ENCODE measurements at places on chromosomes 5 and 9.

DNA sequence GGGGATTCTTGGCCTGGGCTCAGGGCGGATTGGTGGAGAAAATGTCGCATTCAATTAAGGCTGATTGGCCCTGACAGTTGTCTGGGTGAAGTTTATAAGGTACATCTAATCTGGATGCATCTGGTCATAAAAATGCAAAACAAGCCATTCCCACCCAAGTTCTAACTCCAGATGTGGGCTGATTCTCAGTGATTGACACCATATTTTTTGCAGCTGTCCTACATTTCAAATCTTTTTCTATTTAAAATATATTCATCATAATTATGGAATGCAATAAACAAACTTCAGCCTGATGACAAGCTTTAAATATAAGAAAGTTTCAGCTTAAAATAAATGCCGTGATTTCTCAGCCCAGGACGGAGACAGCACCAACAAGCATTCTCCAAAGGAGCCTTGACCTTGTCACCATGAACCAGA lies 146.4 kb upstream of the SMIM23 start:
- no peak for DNase-seq

DNA sequence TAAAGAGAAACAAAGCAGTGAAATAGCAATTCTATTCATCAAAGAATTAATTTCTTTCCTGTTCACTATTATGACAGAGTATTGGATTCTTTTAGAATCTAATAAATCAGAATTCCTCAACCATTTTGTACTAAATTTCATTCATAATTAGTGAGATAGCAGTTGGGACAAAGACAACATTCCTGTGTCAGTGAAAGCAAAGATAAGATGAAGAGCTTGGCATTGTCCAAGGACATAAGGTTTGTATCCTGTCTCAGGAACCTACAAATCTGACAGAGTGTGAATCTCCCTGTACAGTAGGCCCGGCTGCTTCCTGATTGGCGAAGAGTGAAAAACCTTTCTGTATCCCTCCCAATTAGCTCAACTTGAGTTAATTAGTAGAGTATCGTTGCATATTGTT lies 349.1 kb downstream of the ISL1 start:
- no peak for DNase-seq

GRCh38 chr5:179803651-179804554 lies 2.8 kb downstream of the MGAT4B start:
- peak; percentile 45 for DNase-seq

DNA sequence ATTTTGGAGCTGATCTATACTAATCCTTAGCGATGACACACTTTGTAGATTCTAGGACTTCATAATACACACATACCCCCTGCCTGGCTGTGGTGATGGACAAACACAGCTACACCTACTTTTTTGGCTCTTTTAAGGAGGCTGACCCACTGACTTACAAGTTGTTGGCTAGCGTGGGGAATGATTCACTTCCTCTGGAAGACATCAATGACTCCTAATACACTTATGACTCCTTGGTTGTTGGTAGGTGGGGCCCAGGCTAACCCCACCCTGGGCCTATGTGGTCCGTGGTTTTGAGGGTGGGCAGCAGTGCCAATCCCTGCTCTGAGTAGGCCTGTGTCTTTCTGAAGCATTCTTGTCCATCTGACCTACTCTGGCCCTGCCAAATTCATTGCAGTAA lies 144.4 kb downstream of the SLC12A2 start:
- no peak for DNase-seq

DNA sequence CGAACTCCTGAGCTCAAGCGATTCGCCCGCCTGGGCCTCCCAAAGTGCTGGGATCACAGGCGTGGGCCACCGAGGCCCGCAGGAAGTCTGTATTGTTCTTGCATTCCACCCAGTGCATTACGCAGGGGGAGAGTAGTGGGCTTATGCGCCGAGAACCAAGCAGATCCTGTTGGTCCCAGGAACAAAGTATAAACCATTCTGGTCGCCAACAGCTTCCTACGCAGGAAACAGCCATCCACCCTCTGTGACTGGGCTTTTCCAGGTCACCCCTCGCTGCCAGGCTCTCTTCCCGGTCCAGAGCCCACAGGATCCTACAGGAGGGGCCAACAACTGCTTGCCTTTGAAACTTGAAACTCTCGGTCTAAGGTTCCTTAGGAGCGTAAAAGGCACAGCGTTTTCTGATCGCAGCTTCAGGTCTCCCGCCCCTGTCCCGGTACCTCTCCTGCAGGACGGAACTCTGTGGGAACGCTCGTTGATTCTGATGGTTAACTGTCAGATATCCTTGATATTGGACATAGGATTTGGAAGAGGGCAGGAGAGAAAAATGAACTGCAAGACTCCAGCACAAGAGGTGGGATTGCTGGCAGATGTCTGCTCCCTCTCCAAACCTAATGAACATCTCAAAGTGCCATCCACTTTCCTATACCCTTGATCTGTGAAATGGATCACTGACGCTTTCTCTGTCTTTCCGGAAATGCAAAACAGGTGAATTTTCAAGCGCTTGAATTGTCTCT lies 4.2 kb upstream of the ANXA2R start:
- DNase-seq: no peak

GRCh38 chr9:110030632-110031031 lies 177.3 kb downstream of the C9orf152 start:
- DNase-seq: no peak

DNA sequence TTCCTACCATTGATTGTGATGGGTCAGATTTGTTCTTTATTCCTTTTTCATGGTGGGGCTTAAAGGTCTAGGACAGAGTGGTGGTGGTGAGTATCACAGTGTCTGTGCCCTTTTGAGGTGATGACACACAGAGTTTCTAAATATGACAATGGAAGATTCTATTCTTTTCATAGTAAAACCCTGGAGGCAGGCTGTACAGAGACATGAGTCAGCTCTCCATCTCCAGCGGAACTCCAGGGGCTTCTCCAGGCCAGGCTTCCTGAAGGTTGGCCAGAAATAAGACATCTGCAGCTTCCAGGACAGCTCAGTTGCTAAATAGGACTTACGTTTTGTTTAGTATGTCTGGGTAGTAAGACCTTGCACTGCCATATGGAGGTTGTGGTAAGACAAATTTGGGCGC lies 229.5 kb downstream of the CD180 start:
- no peak for DNase-seq

- DNase-seq: peak; percentile 34
Observed at GRCh38 chr9:97954550-97954989, 16.6 kb upstream of the HEMGN start.

- DNase-seq: no peak
Observed at GRCh38 chr9:104776797-104777196, 12.9 kb downstream of the NIPSNAP3B start.

DNA sequence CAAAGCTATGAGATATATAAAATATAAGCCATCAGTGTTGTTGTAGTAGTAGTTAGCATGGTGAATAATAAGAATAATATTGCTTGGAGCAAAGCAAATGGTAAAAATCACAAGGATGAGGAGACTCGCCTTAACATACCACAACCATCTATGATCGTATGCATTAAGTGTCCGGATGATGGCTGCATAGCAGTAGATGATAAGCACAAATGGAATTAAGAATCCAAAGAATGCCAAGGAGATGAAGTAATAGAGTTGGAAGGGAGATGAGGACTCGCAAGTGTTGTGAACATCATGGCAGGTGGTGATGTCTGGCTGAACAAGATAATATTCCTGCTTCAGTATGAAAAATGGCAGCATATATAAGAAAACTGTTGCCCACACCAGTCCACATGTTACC lies 5.5 kb downstream of the F2RL2 start:
- no peak for DNase-seq

DNA sequence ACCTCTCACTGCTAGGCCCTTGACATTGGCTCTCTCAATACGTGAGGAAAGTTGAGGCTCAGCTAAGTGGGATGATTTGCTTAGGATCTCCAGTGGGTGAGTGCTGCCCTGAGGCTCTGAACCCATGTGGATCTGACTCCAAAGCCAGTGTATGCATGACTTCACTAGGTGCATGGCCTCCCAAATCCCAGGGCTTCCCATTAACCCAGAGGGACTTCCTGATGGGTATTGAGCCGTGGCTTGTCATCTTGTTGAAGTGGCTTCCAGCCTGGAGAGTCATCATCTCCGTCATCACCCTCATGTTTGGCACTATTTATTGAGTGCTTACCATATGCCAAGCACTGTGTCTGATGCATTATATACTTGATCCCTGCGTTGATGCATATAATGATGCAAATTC lies 37.3 kb upstream of the TEX48 start:
- no peak for DNase-seq

DNA sequence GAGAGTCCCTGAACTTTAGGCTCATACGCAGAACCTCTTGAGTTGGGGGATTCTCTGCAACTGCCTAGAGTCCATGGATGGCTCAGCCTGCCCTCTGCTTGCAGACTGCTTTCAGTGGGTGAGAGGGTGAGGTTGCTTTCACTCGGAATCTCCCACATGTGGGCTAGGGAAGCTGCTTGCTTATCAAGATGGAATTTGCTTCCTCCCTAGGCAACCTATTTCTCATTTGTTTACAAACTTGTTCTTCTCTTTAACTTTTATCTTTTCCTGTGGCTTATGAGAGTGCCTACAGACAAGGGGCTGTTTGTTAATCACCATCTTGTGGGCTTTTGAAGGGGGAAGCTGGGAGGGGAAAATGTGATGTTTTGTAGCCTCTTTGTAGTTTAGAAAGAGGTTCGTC lies 10.0 kb downstream of the TLE4 start:
- DNase-seq: no peak

- DNase-seq: no peak
Observed at GRCh38 chr5:25892211-25892610, 1146.2 kb downstream of the CDH9 start.

DNA sequence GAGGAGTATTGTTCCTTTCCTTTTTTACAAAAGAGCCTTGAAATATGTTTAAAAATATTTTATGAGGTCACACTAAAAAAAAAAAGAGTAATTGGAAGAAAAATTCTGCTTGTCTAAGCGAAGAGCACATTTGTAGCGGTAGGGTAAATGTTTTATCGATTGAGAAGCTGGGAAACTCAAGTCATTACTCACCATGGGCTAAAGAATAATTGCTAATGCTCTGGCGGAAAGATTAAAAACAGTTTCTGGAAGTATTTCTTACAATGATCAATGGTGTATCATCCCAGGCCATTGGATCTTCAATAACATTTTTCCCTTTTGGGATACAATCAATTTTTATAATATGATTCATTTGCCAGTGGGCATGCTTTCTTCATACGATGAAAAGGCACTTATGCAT lies 450.0 kb downstream of the RASEF start:
- DNase-seq: no peak

GRCh38 chr5:164481270-164481669 lies 975.9 kb downstream of the MAT2B start:
- no peak for DNase-seq

- DNase-seq: no peak
Observed at GRCh38 chr5:61823065-61823464, 482.9 kb upstream of the KIF2A start.

GRCh38 chr5:59317023-59317773 lies 576.3 kb downstream of the PDE4D start:
- DNase-seq: no peak

- DNase-seq: no peak
Observed at GRCh38 chr5:178899289-178899688, 3.6 kb downstream of the ZFP2 start.

DNA sequence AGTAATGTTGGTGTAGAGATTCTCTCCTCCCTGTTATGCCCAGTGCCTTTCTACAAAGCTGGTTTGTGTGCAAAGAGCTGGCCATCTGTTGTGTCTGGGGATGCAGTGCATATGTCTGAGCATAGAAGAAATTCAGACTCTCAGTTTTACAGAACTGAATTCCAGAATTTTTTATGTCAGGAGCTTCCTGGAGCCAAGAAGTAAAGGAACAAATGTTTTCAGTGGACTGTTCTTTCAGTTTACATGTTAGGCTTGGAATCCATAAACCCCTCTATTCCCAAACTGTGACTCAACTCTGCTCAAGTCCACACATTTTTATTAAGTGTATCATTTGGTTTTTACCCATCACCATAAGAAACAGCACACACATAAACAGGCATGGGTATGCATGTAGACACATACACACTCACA lies 366.0 kb downstream of the BRINP1 start:
- DNase-seq: no peak

GRCh38 chr5:54415147-54415546 lies 40.4 kb upstream of the HSPB3 start:
- DNase-seq: no peak

- no peak for DNase-seq
Observed at GRCh38 chr9:28927691-28928090, 1354.4 kb upstream of the C9orf72 start.

GRCh38 chr5:78006449-78006848 lies 230.3 kb upstream of the TBCA start:
- no peak for DNase-seq

DNA sequence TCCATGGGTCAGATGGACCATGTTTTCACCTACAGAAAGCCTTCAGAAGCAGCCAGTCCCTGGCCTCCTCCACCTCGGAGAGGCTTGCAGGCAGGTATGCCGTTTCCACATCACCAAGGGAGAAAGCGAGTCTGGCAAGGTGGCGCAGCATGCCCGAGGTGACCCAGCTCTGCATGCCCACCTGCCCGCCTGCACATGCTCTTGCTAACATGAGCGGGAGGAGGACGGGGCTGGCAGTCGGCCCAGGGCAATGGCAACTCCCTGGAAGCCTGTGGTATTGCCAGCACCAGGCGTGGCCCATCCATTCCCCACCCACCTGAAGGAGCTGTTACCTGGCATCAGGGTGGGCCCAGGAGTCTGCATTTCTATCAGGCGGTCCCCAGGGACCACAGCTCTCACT lies 3.3 kb upstream of the NINJ1 start:
- no peak for DNase-seq

DNA sequence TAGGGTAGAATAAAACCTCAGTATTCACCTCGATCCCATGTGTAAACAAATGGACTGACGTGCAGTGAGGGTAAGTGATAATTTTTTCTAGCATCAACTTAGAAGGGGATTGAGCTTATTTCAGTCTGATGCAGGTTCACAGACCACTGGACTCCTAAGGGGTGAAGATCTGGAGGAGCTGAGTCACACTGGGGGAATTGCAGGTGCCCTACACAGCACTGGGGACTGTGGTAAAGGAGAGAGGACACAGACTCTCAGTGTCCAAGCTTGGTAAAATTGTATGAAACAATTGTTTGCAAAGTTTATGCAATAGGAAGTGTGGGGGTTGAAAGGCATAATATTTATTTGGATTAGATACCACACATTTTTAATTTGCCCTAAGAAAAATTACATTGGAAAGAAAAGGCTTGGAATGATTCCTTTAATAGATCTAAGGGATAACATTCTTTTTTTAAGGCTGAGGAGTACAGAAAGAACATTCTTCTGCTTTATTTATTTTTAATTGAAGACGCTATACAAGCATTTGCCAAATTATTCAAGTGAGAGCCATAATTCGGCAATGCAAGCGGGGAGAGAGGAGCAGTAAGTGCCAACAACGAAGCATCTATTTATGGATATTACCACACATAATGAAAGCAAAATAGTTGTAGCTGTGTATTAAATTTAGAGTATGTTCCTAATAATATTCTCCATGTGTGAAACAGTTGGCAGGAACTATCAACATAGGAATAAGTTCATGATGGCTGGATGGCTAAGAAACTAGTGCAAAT lies 766.9 kb upstream of the ADAMTS16 start:
- DNase-seq: no peak

DNA sequence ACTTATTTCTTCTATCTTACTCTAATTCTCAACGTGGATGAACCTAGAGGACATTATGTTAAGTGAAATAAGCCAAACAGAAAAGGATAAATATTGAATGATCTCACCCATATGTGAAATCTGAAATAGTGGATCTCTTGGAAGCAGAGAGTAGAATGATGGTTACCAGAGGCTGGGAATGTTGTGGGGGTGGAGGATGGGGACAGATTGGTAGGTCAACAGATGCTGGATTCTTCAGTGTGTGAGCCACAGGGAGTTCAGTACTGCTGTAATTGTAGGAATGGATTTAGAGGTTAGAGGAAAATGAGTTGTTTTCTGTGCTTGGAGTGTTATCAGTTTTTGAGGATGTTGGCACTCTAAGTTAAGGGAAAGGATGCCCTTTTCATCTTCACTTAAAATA lies 190.6 kb downstream of the FBXL7 start:
- DNase-seq: no peak

Measured in naive B cell (primary cell).